ENCODE measurements at places on chromosomes 2 and 18. TPM values are rescaled to one million over a fixed set of nuclear protein-coding genes. Genes with fewer than 3 reads are reported as not detected.

The ANKRD29 gene
- total RNA-seq: 22.3 TPM

The AQP12B gene
- total RNA-seq: not detected

The FIGN gene
- total RNA-seq: 12.0 TPM

The ALK gene
- total RNA-seq: 0.12 TPM

The LBH gene
- 20.6 TPM for total RNA-seq

The SCG2 gene
- total RNA-seq: 0.56 TPM

The LCT gene
- total RNA-seq: not detected

The RAB11FIP5 gene
- total RNA-seq: 16.6 TPM

The VIL1 gene
- not detected for total RNA-seq

The RIT2 gene
- not detected for total RNA-seq

The PDK1 gene
- 12.0 TPM for total RNA-seq

The EPB41L3 gene
- total RNA-seq: 138 TPM

The CELF4 gene
- total RNA-seq: 0.47 TPM

The NOL4 gene
- 0.79 TPM for total RNA-seq

The ARHGAP28 gene
- 12.1 TPM for total RNA-seq

The MAP3K20 gene
- total RNA-seq: 53.7 TPM

The ELP2 gene
- 59.7 TPM for total RNA-seq

The MLPH gene
- 6.8 TPM for total RNA-seq

The PROM2 gene
- total RNA-seq: 0.82 TPM

The MYO7B gene
- total RNA-seq: 0.46 TPM

The MATN3 gene
- 9.1 TPM for total RNA-seq

The CCNYL1 gene
- total RNA-seq: 26.2 TPM

The CFC1 gene
- total RNA-seq: 1.8 TPM

The ACTR1B gene
- total RNA-seq: 96.3 TPM

The RNF125 gene
- total RNA-seq: 24.3 TPM

The STARD6 gene
- total RNA-seq: not detected

The PSTPIP2 gene
- total RNA-seq: 4.4 TPM

The TCF4 gene
- total RNA-seq: 169 TPM

The COLEC11 gene
- 15.9 TPM for total RNA-seq

The FNDC4 gene
- 24.0 TPM for total RNA-seq

The ALLC gene
- not detected for total RNA-seq

The C18orf54 gene
- 4.6 TPM for total RNA-seq

The POTEI gene
- not detected for total RNA-seq

The SLC8A1 gene
- 26.8 TPM for total RNA-seq

The MBOAT2 gene
- 5.7 TPM for total RNA-seq

The TEX44 gene
- total RNA-seq: not detected

The CCBE1 gene
- total RNA-seq: 5.4 TPM

The KHK gene
- 1.7 TPM for total RNA-seq
